ENCODE measurements at places on chromosomes 2 and 18.

- no peak for DNase-seq
Observed at GRCh38 chr2:191666732-191667131, 11.2 kb upstream of the NABP1 start.

DNA sequence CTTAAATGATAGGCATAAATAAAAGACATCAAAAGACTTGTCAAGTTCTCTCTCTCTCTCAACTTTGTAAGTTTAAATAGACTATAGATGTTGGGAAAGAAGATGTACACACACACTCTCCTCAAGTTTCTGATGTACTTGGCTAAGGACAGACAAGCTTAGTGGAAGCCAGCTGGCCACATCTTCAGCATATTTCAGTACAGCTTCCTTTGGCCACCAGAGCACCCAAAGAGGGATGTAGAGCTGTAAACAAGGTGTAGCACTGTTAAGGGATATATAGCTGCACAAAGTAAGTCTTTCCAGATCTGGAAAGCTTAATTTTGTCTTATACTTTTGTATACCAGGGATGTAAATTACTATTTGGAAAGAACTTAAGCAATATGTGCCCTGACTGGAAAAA lies 64.3 kb upstream of the MSTN start:
- no peak for DNase-seq

GRCh38 chr2:8196316-8196715 lies 485.5 kb upstream of the ID2 start:
- no peak for DNase-seq

DNA sequence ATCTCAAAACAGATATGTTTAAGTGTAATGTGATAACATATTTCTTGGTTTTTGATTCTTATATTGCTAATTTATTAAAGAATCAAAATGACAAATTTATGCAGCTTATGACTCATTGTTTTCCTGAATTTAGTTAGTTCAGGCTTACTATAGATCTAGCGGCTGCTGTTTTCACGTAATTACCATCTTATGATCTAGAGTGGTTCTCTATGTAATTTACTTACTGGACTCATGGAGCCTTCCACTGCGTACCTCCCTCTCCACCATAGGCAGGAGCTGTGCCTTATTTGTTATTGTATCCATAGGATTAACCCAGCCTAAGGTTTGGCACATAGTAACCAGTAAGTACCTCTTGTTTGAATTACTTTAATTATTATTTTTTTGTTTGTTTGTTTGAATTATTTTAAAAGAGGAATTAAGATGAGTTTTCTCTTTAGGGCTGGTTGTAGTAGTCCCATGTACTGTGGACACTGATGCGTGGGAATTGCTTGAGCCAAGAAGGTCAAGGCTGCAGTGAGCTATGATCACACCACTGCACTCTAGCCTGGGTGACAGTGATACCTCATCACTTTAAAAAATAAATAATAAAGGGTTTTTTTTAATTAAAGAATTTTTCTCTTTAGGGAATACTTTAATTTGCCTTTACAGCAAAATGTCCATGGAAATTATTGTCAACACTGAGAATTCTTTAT lies 165.5 kb downstream of the PHLPP1 start:
- DNase-seq = no peak

DNA sequence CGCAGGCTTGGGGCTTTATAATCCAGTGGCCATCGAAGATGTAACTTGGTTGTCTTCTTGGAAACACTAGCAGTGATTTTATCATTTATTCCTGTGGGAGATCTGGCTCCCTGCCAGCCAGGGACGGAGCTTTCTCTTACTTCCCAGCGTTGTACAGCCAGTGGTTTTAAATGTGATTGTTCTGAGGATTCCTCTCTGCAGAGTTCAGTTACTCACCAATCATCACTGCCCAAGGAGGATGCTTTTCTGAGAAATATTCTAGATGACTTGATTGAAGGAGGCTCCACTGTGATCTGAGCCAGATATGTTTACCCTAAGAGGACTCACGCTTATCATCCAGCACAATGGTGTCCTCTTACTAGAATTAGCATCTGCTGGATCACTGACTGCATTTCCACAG lies 744.3 kb downstream of the RNF144A start:
- DNase-seq = no peak

DNA sequence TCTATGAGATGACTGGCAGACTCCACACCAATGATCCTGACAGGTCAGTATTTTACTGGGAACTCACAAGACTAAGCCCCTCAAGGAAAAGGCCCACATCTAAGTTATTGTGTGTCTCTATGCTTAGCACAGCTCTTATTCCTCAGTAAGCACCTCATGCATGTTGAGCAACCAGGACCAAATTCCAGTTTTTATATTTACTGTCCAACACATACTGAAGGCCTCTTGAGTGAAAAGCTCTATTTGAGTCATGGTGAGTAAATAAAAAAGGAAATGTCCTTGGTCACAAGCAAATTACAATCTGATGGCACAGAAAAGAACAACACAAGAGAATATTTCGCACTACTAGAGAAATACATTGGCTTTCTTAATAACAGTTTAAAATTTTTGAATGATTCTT lies 87.9 kb upstream of the ETAA1 start:
- no peak for DNase-seq

DNA sequence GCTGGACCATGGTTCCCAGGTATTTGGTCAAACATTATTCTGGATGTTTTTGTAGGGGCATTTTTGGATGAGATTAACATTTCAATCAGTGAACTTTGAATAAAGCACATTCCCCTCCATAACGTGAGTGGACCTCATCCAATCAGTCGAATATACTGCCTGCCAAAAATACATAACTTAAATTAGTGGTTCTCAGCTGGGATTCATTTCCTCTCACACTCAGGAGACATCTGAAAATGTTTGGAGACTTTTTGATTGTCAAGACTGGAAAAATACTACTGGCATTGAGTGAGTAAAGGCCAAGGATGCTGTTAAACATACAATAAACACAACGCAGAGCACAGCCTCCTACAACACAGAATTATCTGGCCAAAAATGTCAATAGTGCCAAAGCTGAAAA lies 198.2 kb downstream of the MYO1B start:
- no peak for DNase-seq

DNA sequence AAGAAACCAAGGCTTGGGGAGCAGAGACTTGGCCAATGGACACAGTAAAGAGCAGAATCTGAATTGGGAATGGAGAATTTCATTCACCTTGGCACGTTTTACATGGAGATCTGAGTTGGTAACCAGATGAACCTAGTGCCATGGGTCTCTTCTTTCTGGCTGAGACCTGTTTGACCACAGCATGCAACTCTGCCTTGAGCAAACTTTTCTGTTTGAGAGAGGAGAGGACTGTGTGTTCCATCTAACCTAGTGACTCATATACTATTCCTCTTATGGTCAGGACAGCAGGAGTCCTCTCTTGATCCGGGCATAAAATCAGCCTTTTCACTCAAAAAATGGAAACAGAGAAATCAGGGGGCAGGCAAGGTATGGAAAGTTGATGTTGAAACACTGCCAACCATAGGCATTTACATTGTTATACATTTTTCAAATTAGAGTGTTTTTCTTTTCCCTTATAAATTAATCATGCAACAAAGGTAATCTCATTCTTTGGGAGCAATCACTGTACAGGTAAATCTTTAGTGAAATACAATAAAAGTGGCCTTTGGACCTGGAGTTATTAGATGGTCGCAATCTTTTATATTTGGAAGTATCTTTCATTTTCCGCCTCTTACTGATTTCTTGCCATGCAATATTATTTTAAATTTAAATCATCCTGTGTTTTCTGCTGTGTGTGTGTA lies 86.7 kb downstream of the NRP2 start:
- DNase-seq = no peak

DNA sequence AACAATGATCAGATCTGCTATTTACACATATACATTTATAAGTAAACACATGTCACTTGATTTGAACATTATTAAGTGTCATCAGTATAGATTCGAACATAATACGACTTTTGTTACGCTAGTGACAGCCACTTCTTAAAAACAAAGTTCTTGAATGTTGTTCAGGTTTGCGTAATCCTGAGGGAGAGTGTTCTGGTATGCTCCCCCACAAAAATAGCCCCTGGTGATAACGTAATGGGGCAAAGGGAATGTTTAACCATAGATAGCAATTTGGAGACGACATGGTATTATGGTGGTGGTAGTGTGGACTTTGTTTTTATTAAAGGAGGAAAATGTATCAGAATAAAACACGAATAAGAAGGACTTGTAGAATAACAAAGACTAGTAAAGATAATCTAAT lies 90.6 kb downstream of the PLEKHM3 start:
- DNase-seq = no peak

DNA sequence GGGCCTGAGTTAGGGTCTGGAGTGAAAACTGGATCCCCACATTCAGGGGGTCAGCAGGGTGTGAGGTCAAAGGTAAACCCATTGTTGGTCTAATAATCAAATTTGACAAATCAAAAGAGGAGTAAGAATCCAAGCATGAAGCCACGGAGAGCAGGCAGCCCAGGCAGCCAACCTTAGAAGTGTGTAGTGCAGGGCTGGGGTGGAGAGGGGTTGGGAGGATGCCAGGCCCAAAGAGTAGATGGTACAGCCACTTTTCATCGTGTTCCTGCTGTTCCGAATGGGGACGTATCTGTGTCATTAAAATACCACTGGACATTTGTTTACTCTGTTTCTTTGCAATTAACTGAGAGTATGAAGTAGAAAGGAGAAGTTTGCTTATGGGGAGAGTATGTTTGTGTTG lies 16.5 kb upstream of the SPTBN1 start:
- no peak for DNase-seq

GRCh38 chr2:223797811-223798721 lies 39.3 kb downstream of the AP1S3 start:
- DNase-seq = no peak

DNA sequence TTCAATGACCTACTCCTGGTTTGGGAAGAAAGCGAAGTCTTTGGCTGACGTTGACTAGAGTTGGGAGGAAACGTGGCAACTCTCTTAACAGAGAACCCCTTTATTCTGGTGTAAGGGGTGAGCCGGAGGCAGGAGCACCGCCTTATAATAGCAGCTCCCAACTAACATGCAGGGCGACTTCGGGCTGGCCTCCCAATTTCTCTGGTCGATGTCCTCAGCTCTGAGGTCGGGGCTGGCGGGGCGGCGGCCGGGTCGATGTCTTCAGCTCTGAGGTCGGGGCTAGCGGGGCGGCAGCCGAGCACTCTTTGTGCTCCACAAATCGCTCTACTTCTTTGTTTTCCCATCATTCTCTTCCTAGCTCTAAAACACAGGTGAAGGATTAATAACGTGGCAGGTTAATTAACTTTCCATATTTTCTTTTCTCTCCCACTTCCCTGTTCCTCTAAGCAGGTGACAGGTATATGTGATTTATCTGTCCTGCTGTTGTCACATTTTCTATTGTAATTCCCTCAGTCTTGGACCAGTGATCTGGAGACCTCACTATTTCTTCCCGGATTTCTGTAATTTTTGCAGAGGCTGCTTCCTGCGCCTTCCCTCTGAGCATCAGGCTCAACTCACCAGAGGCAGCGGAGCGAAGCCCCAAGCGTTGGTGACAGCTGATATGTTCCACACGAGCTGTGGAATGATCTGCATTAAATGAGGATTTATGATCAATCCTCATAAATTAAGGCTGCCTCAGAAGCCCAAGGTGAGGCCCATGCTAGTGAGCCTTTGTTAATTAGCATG lies 64.3 kb downstream of the ACKR3 start:
- no peak for DNase-seq

DNA sequence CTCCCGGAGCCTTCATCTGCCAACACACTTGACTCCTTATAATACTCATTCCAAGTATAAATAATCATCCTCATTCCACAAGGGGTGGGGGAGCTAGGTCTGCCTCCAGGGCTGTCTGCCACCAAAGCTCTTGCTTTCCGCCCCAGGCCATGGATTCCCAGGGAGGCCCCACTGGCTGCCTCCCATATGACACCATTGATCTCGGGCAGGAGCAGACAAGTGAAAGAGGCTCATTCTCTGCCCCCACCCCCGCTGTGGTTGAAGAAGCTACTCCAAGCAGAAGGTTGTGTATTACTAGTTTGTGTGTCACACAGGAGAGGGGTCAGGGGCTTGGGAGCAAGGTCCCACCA lies 99.5 kb downstream of the MRO start:
- DNase-seq = no peak

- no peak for DNase-seq
Observed at GRCh38 chr2:160812830-160813505, 319.4 kb upstream of the RBMS1 start.

DNA sequence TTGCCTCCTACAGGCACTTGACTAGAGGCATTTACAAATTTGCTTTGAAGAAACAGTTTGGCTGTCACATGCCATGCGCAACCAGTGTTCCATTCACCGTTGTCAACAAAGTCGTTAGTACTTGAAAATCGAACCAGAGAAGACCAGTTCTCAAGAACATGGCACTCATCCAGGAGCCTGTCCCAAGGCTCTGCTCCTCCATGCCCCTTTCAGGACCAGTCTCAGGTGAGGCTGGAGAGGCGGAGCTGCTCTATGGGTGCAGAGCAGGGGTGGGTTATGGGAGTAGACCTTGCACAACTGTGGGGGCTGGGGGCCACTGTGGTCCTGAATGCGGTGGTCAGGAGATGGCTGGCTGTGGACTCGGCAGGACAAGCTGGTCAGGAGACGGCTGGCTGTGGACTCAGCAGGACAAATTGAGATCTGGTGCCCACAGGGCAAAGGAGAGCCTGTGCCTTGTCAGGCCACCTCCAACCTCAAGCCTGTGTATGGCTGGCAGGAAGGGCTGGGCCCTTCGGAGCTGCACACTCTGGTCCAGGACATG lies 12.3 kb upstream of the ATP9B start:
- DNase-seq = no peak

GRCh38 chr2:218394298-218395089 lies 5.2 kb upstream of the CTDSP1 start:
- DNase-seq = no peak

- no peak for DNase-seq
Observed at GRCh38 chr18:59386909-59387686, 28.0 kb upstream of the LMAN1 start.

DNA sequence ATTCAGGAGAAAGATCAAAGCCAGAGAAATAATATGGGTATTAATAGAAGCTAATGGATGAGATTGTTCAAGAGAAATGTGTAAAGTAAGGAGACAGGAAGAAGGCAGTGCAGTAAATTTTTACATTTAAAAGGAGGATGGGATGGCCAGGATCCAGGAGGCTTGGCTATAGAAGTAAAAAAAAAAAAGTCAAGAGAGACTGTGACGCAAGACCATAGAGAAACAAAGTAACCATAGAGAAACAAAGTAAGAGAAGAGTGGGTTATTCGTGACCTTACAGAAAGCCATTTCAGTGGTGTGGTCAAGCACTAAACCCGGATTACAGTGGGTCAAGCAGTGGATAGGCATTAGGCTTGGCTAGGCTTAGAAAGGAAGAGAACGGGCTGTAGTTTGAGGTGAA lies 10.5 kb upstream of the FAM171B start:
- no peak for DNase-seq

DNA sequence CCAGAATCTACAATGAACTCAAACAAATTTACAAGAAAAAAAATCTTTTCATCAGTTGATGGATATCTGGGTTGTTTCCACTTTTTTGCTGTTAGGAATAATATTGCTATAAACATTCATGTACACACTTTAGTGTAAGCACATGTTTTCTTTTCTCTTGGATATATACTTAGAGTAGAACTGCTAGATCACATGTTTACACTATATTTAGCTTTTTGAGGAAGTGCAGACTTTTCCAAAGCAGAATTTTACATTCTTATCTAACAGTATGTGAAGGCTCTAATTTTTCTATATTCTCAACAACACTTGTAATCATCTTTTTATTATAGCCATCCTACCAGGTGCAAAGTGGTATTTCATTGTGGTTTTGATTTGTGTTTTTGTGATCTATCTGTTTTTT lies 103.6 kb upstream of the RMP24 start:
- DNase-seq = no peak

GRCh38 chr2:23617167-23617810 lies 232.3 kb downstream of the KLHL29 start:
- no peak for DNase-seq

Measured in NK-92 treated with Interleukin-12 subunit alpha and Interleukin-12 subunit beta, amount 100 ng/mL, for 24 hours (cell line).